CD4-positive, alpha-beta T cell treated with Interleukin-2 at 100 ng/mL for 4 hours (primary cell): ENCODE measurements at places on chromosomes 3 and 15.

- DNase-seq: no peak
Measured at GRCh38 chr3:41853540-41854196, 108.2 kb downstream of the ULK4 start.

GRCh38 chr3:38655708-38656300, 6.3 kb upstream of the SCN5A start:
- DNase-seq: peak; percentile 42

- no peak for DNase-seq
Measured at GRCh38 chr3:7800006-7800780, 701.4 kb upstream of the LMCD1 start.

DNA sequence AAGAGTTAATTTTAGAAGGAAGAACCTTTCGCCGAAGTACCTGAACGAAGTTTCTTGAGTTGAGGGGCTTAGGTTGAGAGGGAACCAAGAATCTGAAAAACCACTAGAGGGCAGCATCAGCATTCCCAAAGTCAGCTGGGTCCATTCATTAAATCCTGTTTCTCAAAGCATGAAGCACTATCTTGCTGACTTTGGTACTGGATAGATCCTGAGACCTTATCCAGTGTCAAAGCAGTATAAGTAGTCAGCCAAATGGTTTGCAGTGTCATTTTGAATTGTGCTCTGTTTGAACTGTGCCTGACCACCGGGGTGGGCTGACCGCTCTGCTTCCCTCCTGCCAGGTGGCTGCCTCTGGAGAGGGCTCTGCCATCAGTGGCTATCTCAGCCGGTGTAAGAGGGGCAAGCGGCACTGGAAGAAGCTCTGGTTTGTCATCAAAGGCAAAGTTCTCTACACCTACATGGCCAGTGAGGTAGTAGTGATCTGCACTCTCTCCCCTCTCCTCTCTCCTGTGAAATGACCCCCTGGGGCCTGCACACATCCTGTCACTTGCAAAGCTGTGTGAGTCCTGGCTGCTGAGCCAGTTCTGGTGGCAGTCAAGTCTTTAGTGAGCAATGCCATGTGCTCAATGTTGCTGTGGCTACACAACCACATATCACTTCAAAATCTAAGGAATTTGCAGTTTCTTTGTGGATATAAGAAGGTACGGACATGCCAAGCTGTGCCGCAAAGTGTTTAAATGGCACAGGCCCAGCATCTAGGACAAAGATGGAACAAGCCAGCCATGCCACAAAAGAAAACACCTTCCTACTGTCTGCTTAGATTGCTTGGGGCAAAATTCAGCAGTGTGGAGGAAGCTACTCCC, 21.4 kb upstream of the NR2C2 start:
- peak; percentile 55 for DNase-seq

DNA sequence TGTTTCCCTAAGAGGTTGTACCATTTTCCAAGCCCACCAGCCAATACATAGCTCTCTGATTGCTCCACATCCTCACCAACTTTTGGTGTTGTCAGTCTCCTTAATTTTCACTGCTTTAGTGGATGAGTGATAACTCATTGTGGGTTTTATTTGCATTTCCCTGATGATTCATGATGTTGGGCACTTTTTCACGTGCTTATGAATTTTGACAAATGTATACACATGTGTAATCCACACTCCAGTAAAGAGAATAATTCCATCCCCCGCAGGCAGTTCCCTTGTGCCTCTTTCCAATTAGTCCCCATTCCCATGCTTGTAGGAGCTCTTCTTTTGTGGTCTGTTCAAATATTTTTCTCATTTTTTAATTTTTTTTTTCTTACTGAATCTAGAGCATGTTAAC, 52.4 kb downstream of the ANP32A start:
- DNase-seq: no peak

DNA sequence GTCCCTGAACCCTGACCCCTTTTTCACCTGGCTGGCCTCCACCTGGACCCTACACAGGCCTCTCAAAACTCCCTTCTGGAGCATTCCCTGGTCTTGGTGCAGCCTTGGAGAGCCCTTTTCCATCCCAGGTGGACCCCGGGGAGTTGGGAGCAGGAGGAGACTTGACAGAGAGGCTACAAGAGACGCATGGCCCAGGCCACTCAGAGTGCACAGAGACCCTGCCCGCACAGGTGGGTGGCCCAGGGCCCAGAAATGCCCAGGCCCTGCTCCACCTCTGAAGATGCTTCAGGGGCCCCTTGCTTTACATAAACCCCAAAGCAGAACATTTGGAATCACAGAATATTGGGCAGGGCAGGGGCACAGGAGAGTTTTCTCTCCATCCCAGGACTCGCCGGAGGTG, 34.4 kb downstream of the CYP11A1 start:
- no peak for DNase-seq

GRCh38 chr3:57043518-57043917, 16.9 kb upstream of the SPATA12 start:
- no peak for DNase-seq

GRCh38 chr3:132421832-132422231, 4.5 kb downstream of the DNAJC13 start:
- no peak for DNase-seq

GRCh38 chr15:80695911-80696661, 976 bp downstream of the ABHD17C start:
- DNase-seq: peak; percentile 16

- no peak for DNase-seq
Measured at GRCh38 chr3:77500721-77501120, 460.8 kb downstream of the ROBO2 start.

GRCh38 chr3:52298149-52299098, 10.8 kb downstream of the GLYCTK start:
- no peak for DNase-seq

DNA sequence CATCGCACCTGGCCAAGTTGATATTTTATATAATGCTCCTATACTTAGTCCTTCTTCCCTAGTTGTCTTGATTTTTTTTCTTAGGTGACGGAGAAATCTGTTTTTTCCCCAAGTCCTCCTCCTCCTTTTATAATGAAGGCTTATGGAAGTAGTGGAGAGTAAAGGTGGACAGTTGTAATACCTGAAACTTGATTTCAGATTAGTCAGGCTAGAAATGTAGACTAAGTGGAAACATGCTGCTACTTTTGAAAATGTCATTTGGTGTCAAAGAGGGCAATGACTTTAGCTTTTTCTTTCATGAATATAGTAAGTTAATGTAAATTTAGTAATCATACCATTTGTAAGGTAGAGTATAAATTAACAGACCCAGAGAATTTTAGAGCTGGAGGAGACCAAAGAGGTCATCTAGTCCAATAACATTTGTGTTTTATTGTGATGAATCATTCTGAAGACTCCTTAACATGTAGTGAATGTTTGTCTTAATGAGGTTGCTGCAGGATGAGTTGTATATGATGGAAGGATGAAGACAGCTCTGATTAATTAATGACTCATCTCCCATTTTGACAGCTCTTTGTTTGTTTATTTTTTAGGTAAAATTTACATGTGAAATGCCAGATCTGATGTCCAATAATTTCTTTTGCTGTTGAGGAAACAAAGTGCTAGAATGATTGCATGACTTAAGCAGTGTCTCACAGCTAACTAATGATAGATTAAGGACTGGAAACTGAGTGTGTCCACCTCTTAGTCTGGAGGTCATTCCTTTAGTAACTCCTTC, 8.7 kb downstream of the CTDSPL2 start:
- peak; percentile 28 for DNase-seq

GRCh38 chr3:114154321-114154821, 24.5 kb downstream of the DRD3 start:
- no peak for DNase-seq

- DNase-seq: no peak
Measured at GRCh38 chr15:45795440-45796069, 160.7 kb downstream of the SQOR start.

GRCh38 chr15:44082558-44083157, 112.4 kb downstream of the FRMD5 start:
- DNase-seq: no peak
